ENCODE measurements at places on chromosomes 16 and 17.

DNA sequence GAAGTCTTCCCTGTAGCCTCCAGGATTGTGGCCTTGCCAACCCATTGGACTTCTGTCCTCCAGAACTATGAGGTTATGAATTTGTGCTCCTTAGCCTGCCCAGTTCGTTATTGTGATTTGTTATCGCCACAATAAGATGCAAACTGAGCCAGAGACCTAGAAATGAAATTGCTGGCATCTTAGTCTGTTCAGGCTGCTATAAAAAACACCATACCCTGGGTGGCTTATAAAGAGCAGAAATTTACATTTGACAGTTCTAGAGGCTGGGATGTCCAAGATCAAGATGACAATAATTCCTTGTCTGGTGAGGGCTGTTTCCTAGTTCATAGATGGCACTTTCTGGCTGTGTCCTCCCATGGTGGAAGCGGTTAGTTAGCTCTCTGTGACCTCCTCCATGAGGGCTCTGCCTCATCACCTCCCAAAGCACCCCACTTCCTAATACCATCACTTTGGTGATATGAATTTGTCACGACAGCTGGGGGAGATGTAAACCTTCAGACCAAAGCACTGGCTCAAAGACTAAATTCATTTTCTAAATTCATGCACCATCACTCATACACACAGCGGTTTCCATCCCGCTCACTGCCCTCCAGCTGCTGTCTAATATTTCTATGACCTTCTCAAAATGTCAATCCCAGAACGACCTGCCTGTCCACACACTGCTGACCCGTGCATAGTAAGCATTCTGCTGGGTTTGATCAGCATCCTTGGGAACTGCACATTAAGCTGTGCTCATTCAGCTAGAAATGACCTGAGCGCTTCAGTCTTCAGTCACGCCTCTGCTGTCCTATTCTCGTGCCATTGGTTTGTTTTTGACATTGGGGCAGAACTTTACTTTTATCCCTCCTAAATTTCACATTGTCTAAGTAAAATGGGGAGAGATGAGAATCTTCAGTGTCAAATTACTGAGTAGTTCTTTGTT, 36.6 kb downstream of the GINS3 start:
- H3K27me3 ChIP-seq = no peaks in the 10 kb centered on the region
- DNase-seq = no peak
- no peak overlapping the region for H3K4me3 ChIP-seq
- H3K27ac ChIP-seq = no peak overlapping the region

- peaks cover 54% of the 10 kb centered on the region for H3K36me3 ChIP-seq
- peaks cover 14% of the 10 kb centered on the region for H3K4me1 ChIP-seq
- no peak overlapping the region for H3K4me3 ChIP-seq
- H3K27ac ChIP-seq = no peak overlapping the region
- H3K27me3 ChIP-seq = no peaks in the 10 kb centered on the region
Observed at GRCh38 chr16:69321080-69321479, 9.3 kb downstream of the PDF start.

GRCh38 chr17:14616528-14616927, 315.6 kb downstream of the HS3ST3B1 start:
- H3K4me3 ChIP-seq = no peak overlapping the region
- no peak overlapping the region for H3K27ac ChIP-seq
- H3K4me1 ChIP-seq = no peaks in the 10 kb centered on the region
- no peak for DNase-seq
- H3K27me3 ChIP-seq = no peaks in the 10 kb centered on the region

DNA sequence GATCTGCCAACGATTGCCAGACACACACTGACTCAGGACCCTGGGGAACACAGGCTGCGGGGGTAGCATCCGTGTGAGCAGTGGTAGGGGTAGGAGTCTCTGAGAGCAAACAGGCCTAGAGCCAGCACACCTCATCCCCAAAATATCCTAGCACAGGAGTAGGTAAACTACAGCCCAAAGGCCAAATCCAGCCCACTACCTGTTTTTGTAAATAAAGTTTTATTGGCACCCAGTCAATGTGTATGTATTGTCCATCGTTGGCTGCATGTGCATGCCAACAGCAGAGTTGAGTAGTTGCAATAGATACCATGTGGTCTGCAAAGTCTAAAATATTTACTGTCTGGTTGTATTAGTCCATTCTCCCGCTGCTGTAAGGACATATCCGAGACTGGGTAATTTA, 55.5 kb upstream of the GPRC5B start:
- no peaks in the 10 kb centered on the region for H3K36me3 ChIP-seq
- no peak overlapping the region for H3K27ac ChIP-seq
- DNase-seq = no peak
- no peaks in the 10 kb centered on the region for H3K4me1 ChIP-seq
- no peak overlapping the region for H3K4me3 ChIP-seq
